SK-N-SH treated with all-trans-retinoic acid at 6 μM for 48 hours (cell line): ENCODE measurements at places on chromosomes 5 and 9.

GRCh38 chr5:54754420-54754819 lies 231.0 kb downstream of the ESM1 start:
- no peak for ATAC-seq

GRCh38 chr9:121750715-121751623 lies 99.5 kb downstream of the DAB2IP start:
- no peak for ATAC-seq

DNA sequence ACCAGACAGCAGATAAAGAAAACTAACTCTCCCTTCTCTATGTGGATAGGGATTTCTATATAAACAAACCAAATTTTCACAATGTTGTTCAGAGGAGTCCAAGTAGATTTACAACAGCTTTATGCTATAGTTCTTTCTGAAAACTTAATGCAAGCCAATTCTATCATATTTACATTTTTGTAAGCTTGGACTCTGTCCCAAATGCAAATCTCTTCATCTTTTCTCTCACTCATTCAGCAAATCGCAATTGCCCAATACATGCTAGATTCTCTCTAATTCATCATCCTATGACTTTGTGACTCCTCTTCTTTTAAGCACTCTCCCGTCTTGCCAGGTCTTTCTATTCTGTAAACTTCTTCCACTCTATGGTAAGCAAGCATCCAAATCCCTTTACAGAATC lies 39.1 kb upstream of the UGT3A2 start:
- no peak for ATAC-seq

DNA sequence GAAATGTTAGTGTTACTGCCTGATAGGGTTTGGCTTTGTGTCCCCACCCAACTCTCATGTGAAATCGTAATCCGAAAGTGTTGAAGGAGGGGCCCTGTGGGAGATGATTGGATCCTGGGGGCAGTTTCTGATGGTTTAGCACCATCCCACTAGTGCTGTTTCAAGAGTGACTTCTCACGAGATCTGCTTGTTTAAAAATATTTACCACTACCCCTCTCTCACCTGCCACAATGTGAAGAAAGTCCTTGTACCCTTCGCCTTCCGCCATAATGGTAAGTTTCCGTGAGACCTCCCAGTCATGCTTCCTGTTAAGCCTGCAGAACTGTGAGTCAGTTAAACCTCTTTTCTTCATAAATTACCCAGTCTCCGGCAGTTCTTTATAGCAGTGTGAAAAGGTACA lies 2.6 kb upstream of the RFX3 start:
- no peak for ATAC-seq

- ATAC-seq = no peak
These were observed 339.8 kb downstream of the AGTPBP1 start for GRCh38 chr9:85401998-85402397.

DNA sequence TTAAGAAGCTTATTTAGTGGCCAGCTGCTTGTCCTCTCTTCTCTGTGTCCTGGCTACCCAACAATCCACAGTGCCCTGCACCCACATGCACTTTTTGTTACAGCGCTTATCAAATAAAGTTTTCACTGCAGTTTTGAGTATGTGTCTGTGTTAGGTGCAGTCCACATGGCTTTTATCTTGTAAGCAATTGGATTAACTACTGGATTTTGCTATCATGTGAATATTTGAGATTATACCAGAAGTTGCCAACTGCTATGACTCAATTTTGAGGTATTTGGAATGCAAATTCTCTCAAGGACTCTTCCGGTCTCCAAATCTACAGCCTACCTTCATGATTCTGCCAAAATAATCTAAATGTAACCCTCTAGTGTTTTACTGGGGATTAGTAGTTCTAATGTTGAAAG lies 690.2 kb downstream of the NR2F1-AS1 start:
- ATAC-seq = no peak; the same call in 2 of the 3 replicates

GRCh38 chr5:1190278-1190677 lies 11.1 kb upstream of the SLC6A19 start:
- ATAC-seq = no peak

DNA sequence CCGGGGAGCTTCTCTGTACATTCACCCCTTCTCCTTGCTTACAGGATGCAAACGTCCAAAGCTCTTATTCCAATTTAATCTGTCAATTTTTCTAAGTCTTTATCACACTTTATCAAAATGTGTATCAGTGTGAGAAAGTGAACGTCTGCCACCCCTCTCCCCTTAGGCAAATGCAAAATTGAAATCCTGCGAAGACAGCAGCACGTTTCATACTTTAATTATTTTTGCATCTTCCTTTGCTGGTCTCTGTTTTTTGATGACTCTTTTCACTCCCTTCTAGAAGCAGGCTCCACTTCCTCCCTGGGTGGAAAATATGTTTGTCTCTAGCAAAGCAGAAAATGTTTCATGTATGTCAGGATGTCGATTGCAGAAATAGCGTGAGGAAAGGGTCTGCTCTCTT lies 576.5 kb upstream of the BRINP1 start:
- no peak for ATAC-seq
